Bone marrow (tissue), 2 donors: ENCODE measurements at places on chromosomes 3 and 15.

DNA sequence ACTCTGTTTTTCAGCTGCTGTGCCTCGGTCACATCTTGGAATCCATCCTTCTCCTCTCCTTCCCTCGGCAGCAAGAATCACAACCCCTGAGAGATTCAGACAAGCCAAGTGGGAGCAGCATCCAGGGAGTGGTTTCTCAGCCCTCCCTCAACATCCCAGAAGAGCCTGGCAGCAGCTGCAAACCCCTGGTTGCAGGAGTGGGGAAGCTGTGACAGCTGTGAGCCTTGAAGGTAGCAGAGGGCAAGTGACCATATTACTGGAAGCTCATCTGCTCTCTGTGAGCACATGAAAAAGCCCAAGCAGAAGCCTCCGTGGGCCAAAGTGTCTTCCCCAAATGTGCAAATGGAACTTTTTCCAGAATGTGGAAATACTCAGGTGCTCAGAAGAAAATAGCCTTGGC lies 312.9 kb downstream of the NTRK3 start:
- no peak for DNase-seq

- no peak for DNase-seq
Measured at GRCh38 chr3:51715231-51715976, 8.5 kb downstream of the GRM2 start.

- DNase-seq: no peak
Measured at GRCh38 chr15:31212326-31213080, 111.0 kb upstream of the TRPM1 start.

- peak; percentile 80 for DNase-seq
Measured at GRCh38 chr3:4493014-4493940, at the start of gene ITPR1. TSS of gene ITPR1 (plus strand) at chr3:4493348. CDS start at chr3:4516492, 23,144 bp downstream.

DNA sequence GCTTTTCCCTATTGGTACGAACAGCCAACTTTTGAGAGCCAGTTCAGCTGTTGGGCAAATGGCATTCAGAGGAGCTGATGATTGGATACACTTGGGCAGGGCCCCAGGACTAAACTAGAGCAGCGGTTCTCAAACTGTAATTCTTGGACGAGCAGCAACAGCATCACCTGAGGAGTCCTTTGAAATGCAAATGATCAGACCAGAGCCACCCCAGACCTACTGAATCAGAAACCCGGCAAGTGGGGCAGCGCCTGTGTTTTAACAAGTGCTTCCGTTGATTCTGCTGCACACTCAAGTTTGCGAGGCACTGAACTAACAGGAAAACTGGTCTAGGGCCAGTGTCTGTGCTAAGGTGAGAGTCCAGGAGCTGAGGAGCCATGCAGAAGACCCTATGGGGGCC lies 239.7 kb downstream of the UACA start:
- DNase-seq: no peak

DNA sequence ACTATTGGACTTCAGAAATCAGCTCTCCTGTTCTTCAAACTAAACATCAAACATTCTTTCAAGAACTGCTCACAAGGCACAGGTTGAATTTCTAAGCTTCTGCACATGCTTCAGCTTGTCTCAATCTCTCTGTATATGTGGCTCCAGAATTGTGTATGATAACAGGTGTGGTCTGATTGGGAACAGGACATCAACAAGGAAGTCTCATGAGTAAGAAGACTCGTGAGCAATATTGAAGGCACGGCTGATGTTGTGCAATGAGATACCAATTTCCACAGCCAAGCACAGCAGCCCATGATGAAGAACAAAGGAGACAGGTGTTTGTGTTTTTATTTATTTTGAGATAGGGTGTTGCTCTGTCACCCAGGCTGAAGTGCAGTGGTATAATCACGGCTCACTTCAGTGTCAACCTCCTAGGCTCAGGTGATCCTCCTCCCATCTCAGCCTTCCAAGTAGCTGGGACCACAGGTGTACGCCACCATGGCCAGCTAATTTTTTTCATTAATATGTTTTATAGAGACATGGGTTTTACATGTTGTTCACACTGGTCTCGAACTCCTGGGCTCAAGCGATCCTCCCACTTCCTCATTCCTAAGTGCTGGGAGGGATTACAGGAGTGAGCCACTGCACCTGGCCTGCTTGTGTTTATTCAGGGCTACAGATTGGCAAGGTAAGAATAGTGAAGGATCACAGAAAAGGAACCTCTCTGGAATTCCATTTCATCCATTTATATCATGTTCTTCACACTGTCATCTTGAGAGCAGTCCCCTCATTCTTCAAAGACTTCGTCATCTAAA lies 32.2 kb upstream of the ABHD17C start:
- no peak for DNase-seq

DNA sequence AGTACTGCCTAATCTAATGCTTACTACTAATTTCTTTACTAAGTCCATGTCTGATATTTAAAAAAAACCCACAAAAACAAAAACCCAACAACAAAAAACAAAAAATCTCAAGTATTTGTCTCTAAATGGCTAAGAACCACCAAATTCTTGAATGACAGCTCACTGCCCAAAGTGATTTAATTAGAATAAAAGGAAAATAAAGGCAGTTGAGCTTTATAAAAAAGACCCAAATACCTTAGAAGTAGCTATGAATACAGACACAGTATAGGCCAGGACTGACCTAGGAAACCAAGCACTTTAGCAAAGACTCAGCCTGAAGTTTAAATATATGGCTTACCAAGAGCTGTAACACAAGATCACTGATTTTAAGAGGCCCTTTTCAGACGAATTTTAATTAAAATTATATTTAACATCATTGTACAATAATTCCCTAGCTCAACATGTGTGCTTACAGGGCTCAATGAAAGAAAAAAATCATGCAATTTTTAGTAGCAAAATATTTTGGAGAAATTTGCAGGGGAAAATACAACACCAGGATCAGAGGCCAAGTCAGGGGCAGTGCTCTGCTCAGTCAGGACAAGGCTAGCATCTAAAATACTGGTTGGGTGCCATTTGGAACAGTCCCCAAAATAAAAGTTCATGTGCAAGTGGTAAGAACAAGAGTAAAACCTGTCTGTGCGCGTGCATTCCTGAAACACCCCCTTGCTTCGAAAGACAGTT lies 24.8 kb downstream of the UQCC5 start:
- no peak for DNase-seq

DNA sequence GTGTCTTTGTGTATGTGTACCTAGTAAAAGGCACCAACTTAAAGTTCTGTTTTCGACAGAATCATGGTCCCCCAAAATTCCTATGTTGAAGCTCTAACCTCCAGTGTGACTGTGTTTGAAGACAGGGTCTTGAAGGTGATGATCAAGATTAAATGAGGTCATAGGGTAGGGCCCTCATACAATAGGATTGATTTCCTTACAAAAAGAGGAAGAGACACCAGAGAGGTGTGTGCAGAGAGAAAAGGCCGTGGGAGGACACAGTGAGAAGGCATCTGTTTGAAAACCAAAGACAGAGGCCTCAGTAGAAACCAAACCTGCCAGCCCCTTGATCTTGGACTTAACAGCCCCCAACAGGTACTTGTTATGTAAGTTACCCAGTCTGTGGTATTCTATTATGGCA lies 52.0 kb upstream of the CORO2B start:
- no peak for DNase-seq

DNA sequence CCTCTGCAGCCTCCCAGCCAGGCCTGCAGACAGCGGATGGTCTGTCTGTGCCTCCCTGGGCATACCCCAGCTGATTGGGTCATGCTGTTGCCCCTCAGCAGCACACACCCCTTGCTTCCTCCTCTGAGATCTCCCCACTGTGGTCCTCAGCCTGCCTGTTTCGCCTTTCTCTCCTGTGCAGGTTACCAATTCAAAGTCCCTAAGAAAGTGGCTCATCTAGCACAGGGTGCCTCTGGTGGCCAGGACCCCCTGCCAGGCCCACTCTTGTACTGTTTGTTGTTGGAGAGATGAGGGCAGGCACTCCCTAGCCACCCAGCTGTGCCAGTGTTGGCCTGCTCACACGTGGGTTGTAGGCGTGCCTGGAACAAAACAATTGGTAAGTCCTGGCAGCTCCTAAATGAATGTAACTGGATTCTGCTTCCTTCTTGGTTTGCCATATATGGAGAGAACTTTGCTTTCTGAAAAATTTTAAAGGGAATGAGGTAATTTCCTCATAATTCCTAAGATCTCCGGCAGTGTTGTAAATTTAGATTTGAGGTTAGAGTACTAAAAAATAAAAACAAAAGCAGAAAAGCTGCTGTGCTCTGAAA lies 213.2 kb upstream of the IL12A start:
- no peak for DNase-seq

- DNase-seq: no peak
Measured at GRCh38 chr15:29241207-29241606, 28.4 kb downstream of the NSMCE3 start.

DNA sequence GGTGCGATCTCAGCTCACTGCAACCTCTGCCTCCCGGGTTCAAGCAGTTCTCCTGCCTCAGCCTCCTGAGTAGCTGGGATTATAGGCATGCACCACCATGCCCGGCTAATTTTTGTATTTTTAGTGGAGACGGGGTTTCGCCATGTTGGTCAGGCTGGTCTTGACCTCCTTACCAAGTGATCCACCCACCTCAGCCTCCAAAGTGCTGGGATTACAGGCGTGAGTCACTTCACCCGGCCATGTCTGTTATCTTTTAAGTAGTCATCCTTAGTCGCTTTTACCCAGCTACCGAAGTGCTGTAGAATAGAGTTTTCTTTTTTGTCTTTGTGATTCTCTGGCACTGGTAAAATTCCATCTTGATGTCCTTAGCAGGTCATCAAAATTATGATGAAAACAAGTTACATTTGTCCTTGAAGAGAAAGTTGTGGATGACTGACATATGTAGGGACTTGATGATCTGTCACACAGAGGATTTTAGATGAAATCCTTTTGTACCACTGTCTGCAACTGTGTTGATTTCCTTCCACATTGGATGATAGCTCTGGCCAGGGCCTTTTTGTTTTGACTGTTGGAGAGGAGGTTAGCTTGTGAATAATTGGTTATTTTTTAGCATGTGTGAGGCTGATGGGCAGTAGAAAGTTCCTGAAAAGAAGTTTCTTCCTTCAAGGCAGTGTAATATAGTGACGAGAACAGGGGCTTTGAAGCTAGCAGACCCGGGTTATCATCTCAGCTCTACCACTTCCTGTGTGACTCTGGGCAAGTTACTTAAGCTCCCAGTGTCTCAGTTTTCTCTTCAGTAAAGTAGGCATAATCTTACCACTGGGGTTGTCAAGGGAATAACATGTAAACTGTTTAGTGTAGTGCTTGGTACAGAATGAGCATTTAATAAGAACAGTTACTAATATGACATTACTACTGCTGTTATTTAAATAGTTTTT lies 18.8 kb downstream of the ATG7 start:
- no peak for DNase-seq

GRCh38 chr15:43749690-43750345 lies 3.6 kb downstream of the PDIA3 start:
- DNase-seq: no peak

DNA sequence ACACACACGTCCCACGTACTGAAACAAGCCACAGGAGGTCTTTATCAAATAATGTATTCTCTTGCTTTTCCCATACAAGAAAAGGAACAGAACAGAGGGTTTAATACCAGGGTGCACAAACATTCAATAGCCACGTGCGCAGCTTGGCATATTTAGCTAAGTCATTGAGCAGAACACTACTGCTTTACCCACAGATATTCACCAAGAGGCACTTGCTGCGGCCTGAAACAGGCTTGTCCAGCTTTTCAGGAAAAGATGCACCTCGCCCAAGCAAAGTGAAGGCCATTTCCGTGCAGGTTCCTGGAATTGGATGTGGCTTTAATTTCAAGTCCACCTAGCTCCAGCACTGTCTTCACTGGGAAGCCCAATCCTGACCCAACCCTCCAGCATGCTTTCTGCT lies 17.6 kb downstream of the ZDHHC3 start:
- DNase-seq: no peak

DNA sequence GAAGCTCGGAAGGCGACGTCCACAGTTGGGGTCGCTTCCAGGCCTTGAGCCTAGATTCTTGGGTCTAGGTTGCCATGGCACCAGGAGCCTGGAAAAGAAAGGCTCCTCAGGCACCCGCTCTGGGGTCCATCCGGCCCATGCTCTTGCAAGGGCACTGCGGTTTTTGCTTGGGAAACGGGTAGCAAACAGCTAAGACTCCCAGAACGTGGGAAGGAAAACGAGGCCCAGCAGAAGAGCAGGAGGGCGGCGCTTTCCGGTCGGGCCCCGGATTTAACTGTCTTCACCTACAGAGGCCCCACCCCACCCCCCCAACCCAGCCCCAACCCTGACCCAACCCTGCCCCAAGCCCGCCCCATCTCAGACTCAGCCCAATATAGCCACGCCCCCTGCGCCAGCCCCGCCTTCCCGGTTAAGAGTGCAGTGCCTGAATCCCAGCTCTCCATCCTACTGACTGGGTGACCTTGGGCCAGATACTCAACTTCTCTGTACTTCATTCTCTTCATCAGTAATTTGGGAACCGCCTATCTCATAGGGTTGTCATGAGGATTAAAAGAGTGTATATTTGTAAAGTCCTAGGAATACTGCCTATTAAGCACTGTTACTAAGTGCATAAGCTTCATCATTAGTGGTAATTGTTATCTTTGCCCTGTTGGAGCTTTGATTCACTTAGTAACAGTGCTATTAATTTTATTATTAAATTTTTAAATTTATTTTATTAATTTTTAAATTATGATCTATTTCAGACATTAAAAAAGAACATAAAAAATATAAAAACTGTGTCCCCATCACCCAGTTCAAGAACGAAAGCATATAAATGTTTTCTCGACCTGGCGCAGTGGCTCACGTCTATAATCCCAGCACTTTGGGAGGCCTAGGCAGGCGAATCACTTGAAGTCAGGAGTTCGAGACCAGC lies 28.4 kb upstream of the SMAD6 start:
- DNase-seq: no peak

GRCh38 chr3:122458992-122459391 lies 43.1 kb upstream of the WDR5B start:
- DNase-seq: no peak

GRCh38 chr15:26087881-26088280 lies 224.8 kb upstream of the ATP10A start:
- no peak for DNase-seq

- no peak for DNase-seq
Measured at GRCh38 chr3:43534675-43535074, 87.1 kb downstream of the ANO10 start.

DNA sequence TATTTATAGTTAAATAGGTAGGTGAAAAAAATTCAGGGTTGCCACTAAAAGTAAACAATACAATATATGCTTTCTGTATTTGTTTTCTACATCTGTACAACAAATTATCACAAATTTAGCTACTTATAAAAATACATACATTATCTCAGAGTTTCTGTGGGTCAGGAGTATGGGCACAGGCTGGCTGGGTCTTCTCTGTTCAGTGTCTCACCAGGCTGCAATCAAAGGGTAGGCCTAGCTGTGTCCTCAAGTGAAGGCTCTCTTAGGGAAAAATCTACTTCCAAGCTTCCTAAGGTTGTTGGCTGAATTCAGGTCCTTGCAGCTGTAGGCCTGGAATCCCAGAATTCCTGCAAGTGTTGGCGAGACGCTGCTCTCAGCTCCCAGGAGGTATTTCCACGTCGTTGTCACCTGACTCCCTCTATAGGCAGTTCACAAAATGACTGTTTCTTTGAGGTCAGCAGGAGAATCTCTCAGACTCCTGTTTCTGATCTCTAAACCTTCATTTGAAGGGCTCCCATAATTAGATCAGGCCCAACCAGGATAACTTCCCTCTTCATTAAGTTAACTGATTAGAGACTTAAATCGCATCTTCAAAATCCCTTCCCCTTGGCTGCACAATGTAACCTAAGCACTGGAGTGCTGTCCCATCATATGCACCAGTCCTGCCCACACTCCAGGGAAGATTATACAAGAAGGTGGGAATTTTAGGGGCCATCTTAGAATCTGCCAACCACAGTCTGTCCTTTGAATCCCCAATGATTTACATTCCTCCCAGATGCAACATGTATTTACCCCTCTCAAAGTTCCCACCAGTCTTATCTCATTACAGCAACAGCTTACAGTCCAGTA lies 296.6 kb downstream of the SUCLG2 start:
- no peak for DNase-seq
